ENCODE measurements at places on chromosomes 7 and 10.

DNA sequence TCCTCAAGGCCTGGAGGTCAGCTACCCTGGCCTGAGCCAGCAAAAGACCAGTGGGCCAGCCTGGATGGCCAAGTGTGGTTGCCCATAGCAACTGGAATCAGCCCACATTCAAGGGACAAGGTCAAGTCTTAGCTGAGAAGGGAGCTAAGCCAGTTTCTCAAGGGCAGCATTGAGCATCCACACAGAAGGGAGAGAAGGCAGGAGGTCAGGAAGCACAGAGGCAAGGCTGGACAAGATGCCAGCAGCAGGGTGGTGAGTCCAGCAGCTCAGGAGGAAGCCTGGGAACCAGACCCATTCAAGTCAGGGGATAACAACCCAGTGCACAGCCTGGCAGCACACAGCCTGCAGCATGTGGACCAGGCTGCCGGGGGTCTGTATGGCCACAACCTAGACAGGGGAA is 54.0 kb upstream of the ZMIZ1 start:
- no peak for DNase-seq

DNA sequence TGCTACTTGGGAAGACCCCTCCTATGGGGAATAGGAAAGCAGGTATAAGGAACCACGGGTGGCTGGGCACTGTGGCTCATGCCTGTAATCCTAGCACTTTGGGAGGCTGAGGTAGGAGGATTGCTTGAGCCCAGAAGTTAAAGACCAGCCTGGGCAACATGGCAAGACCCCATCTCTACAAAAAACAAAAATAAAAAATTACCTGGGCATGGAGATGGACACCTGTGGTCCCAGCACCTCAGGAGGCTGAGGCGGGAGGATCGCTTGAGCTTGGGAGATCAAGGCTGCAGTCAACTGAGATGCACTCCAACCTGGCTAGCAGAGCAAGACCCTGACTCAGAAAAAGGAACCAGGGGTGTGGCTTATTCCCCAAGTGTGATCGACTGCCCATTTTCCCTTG is 986 bp upstream of the FSCN3 start:
- no peak for DNase-seq

GRCh38 chr10:128869101-128869749 is 597.8 kb upstream of the MGMT start:
- DNase-seq = no peak

GRCh38 chr10:88243836-88244730 is 339.0 kb downstream of the RNLS start:
- DNase-seq = no peak

- DNase-seq = no peak
Measured at GRCh38 chr7:96548664-96549063, 161.0 kb downstream of the SEM1 start.

- no peak for DNase-seq
Measured at GRCh38 chr7:84043661-84044191, 150.9 kb downstream of the SEMA3A start.

DNA sequence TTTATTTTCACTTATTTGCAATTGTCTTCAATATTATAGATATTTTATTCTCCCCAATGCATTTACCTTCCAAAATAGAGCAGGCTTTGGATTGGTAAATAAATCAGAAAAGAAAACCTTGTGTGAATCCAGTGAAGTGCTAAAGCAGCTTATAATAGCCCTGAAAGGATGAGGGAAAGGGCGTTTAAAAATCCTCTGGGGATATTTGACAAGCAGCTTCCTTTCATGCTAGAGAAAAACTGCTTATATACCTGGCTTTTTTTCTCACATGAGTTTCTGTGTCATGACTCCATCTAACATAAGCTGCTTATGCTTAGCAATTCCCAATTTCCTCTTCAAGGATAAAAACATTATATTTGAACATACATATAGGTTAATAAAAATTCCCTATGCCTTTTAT is 221.6 kb upstream of the SEMA3E start:
- no peak for DNase-seq

All from GM23338 (cell line).